ENCODE measurements at places on chromosomes 3 and 15. TPM values are rescaled to one million over a fixed set of nuclear protein-coding genes. Genes with fewer than 3 reads are reported as not detected.

The GP9 gene
- total RNA-seq: not detected

The SERINC4 gene
- not detected for total RNA-seq

The GALNT15 gene
- 0.04 TPM for total RNA-seq

The HLTF gene
- total RNA-seq: 16.6 TPM

The GOLGA8J gene
- total RNA-seq: not detected

The ADPRH gene
- total RNA-seq: 2.3 TPM

The SATB1 gene
- total RNA-seq: not detected

The TIMP4 gene
- 10.8 TPM for total RNA-seq

The EXD1 gene
- total RNA-seq: not detected

The VWA5B2 gene
- total RNA-seq: 0.38 TPM

The NUDT16 gene
- total RNA-seq: 8.1 TPM

The ZNF660 gene
- total RNA-seq: not detected

The PATL2 gene
- total RNA-seq: 0.28 TPM

The SPSB4 gene
- 0.38 TPM for total RNA-seq

The EBLN2 gene
- 0.39 TPM for total RNA-seq

The EEF1AKMT4 gene
- 8.0 TPM for total RNA-seq

The SENP7 gene
- total RNA-seq: 3.0 TPM

The EOGT gene
- total RNA-seq: 9.7 TPM

The KLHDC8B gene
- total RNA-seq: 6.3 TPM

The ITIH1 gene
- total RNA-seq: not detected

The RFC4 gene
- total RNA-seq: 45.6 TPM

The TRIM42 gene
- not detected for total RNA-seq
